ENCODE measurements at places on chromosomes 1 and 21.

DNA sequence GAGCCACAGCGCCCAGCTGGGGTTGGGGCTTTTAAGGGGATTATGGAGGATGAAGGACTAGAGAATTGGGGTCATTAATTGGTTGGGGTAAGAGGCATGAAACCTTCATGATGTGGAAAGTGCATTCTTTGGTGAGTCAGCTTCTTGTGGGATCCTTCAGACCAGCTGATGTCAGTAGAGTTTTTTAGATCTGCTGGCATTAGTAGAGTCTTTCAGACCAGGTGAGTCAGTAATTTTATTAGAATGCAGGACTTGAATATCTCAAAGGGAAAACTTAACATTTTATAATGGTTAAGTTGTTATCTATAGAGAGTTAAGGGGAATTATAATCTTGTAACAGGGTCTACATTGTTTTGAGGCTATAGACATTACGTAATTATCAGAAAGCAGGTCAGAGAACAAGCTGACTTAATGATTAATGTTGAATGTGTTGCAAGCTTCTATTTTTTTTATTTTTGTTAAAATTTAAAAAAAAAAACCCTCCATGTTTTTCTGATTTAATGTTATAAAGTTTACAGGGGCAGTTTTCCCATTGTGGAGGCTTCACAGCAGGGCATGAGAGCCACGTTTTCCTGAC lies 160.9 kb upstream of the FMN2 start:
- no peak for DNase-seq

- DNase-seq: no peak
Observed at GRCh38 chr1:101312147-101312546, 75.3 kb downstream of the S1PR1 start.

GRCh38 chr1:217946511-217946910 lies 315.4 kb downstream of the SPATA17 start:
- no peak for DNase-seq

DNA sequence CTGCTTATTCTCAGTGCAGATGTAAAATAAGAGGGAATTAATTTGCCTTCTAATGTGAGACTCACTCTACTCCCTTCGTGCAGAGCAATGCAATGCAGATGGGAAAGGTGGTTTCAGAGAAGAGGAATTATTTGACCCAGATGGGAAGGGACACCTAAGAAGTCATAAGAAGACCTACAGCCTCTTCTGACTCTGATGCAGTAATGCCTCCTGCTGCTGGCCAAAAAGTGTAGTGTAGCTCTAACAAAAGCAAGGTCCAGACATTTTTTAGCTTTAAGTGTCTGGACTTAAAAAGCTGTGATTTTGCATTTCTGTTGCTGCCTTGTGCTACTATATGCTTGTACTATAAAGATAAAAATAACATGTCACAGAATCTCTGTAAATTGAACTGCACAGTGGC lies 501.4 kb downstream of the TTLL7 start:
- no peak for DNase-seq

DNA sequence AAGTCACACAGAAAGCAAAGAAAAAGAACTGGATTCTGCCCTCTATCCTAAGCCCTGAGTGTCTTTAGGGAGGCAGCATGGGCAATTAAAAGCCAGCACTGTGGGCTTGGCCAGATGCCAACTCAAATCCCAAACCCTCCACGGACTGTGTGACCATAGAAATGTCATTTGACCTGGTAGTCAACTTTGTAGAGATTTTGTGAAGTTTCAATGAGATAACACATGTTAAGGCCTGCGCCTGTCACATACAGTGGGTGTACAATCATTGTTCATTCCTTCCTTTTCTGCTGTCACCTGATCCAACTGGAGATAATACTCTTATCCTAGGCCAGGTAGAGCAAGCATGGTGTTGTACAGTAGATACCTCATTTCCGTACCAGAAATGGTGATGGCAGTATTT lies 54.2 kb downstream of the TMEM53 start:
- no peak for DNase-seq

GRCh38 chr1:95699149-95699953 lies 465.3 kb downstream of the RWDD3 start:
- DNase-seq: no peak

GRCh38 chr1:203038217-203038741 lies 12.0 kb downstream of the PPFIA4 start:
- DNase-seq: no peak

- no peak for DNase-seq
Observed at GRCh38 chr1:85343213-85343611, 66.8 kb upstream of the BCL10 start.

- no peak for DNase-seq
Observed at GRCh38 chr1:31615939-31616338, 1.6 kb upstream of the HCRTR1 start.

DNA sequence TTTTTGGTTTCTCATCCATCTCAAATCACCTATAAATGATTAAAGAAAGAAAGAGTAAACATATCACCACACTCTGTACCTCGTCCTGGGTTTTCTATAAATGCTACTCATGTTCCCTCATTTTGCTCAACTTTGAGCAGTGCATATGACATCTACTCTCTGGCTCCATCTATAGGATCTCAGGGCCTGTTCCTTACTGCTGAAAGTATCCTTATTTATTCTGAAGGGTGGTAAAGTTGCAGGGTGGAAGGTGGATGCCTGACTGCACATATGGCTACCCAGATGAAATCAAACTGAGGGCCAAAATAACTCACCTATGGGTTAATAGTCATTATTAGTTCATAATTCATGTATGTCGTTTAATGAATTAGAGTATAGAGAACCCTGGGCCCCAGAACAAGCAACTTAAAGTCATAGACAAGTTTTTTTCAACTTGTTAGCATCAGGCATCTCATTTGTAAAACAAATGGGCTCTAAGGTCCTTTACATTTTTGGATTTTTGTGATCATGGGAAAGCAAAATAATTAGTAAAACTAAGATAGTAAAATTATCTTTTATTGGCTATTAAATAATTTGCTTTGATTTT lies 46.5 kb downstream of the NCF2 start:
- DNase-seq: no peak

DNA sequence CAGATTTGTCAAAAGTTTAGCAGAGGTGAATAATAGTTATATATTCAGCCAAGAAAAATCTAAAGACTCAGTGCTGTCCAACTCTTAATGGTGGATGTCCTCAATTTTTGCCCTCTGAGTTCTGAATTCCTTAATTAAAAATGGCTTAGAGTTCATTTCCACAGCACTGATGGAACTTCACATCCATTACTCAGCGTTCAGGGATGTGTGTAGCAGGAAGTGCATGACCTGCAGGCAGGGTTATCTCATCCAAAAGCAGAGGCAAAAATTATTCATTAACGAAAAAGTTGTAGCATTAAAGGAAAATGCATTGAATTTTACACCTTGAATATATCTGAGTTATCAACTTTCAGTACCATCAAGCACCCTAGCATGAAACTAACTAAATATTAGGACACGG lies 96.7 kb downstream of the ZP4 start:
- no peak for DNase-seq

- no peak for DNase-seq
Observed at GRCh38 chr1:164598719-164599118, 39.7 kb downstream of the PBX1 start.

DNA sequence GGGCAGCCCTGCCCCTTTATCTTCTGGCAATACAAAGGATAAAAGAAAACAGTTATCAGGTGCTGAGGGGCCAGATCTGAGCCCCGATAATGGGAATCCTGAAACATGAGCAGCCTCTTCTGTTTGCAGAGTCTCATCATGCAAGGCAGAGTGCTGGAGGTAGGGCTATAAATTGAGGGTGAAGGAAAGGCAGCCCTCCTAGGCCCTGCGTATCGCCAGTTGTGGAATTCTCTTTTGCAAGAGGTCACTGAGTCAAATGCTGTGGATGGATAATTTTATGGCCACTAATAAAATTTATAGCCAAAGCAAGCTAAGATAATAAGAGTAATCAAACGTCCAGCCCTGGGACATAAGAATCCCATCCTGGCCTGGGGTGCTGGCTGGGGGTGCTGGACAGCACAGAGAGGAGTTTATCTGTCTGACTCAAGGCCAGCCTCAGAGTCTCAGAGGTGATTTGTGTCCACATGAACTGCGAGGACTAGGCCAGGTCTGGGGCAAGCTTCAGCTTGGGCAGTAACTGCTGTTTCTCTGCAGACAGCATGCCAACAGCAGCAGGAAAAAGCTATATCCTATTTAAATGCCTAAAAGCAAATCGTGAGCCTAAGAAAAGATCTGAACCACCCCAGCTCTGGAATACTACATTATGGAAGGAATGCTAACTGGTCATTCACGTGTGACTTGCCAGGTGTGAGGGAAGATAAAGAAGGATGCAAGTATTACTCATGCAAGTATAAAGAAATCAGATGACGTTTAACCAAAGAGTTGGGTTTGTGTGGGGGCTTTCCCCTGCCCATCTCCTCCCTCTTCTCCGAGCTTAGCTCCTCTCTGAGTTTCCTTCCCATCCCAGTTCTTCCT lies 254.8 kb downstream of the KIF26B start:
- DNase-seq: peak; percentile 8

GRCh38 chr1:156149374-156150332 lies 3.7 kb upstream of the SEMA4A start:
- no peak for DNase-seq

GRCh38 chr1:94552071-94552586 lies 10.6 kb upstream of the F3 start:
- DNase-seq: no peak

DNA sequence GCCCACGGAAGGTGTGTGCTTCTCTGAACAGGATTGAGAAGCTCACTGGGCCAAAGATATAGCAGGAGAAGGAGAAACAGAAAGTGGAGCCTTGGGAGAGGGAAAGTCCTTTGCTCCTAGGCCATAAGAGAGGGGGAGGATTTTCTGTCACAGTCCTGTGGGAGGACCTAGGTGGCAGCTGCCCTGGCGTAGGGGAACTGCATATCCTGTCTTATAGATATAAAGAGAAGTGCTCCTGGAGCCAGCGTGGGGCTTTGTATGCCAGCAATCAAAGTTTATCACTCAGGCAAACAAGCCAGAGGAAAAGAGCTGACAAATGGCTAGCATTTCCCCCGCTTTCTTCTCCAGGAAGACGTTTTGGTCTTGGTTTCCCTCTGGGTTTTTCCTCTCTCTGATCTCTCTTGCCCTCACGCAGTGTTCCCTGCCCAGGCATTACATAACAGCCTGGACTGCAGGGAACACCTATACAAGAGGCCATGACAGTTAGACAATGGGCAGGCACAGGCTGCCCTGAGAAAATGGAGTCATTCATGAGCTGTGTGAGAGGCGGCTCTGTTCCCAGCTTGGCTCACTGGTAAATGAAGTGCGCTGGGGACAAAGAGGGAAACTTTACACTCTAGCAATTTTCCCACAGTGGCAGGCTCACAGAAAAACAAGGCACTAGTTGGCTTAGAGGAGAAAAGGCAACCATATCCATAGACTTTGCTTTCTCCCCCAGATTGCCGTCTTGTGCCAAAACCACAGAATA lies 52.5 kb upstream of the ZNF648 start:
- DNase-seq: no peak

GRCh38 chr1:24391882-24392603 lies 21.5 kb downstream of the STPG1 start:
- DNase-seq: no peak

DNA sequence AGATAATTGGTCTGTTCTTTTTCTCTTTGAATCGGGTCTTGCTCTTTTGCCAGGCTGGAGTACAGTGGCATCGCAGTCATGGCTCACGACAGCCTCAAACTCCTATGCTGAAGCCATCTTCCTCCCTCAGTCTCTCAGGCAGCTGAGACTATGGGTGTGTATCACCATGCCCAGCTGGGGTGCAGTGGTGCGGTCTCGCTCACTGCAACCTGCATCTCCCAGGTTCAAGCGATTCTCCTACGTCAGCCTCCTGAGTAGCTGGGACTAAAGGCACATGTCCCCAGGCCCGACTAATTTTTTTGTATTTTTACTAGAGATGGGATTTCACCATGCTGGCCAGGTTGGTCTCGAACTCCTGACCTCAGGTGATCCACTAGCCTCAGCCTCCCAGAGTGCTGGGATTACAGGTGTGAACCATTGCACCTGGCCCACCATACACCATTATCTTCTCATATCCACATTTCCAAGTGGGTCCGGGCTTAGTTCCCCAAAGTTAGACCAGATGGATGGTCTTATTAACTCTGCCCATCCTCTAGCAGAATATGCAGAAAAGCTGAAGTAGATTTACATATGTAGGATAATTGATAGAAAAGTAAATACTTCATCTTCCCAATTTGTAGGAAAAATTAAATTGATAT lies 13.1 kb downstream of the CCDC17 start:
- DNase-seq: no peak

DNA sequence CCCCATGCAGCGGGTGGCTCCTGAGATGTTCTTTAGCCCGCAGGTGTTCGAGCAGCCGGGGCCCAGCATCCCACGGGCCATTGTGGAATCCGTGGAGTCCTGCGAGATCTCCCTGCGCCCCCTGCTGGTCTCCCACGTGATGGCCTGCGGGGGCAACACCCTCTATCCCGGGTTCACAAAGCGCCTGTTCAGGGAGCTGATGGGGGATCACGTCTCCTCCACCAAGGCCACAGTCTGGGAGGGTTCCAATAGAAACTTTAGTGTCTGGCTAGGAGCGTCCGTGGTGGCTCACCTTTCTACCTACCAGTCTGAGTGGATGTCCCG lies 71.0 kb downstream of the ACTL8 start:
- no peak for DNase-seq

DNA sequence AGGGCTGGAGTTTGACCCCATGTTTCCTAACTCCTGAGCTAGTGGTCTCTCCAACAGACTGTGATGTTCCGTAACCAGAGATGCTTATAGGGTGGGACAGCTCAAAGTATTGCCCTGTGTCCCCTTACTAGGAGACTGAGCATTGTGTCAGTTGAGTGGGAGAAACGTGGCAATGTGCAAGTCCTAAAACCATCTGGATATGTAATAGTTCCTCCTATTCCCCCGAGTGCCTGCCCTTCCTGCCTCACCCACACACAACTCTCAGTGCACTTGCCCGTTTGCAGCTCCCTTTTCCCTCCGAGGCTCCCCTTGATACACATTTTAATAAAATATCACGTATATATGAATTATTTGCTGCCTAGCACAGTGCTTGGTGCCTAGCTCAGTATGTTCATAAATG lies 3.4 kb downstream of the PIGV start:
- DNase-seq: no peak

GRCh38 chr1:70504176-70504820 lies 93.2 kb downstream of the CTH start:
- DNase-seq: no peak

DNA sequence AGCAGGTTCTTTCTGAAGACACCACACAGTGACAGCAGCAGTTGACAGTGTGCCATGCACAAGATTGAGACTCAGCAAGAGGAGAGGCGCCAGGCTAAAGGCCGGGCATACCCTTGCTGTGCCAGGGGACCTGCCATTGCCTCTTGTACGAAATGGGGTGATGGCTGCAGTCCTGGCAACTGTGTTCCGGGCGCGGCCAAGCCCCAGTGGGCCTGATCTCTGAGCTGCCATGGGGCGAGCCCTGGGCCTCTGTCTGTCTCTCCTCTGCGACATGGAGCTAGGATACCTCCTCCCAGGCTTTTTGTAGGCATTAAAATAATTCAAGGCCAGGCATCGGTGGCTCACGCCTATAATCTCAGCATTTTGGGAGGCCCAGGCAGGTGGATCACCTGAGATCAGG lies 9.6 kb upstream of the TRAPPC10 start:
- no peak for DNase-seq

GRCh38 chr1:158149175-158149574 lies 31.5 kb upstream of the CD1D start:
- no peak for DNase-seq

All from LNCaP clone FGC (cell line).